ENCODE measurements at places on chromosomes 6 and 20. TPM values are rescaled to one million over a fixed set of nuclear protein-coding genes. Genes with fewer than 3 reads are reported as not detected.
A peak's percentile ranks its signal among the peaks of the same experiment; 100 is the strongest.

The DEFB121 gene
- total RNA-seq, result not detected

The POU5F1 gene
- total RNA-seq, result 9.5 TPM

The HSPA1L gene
- total RNA-seq, result 1.7 TPM

DNA sequence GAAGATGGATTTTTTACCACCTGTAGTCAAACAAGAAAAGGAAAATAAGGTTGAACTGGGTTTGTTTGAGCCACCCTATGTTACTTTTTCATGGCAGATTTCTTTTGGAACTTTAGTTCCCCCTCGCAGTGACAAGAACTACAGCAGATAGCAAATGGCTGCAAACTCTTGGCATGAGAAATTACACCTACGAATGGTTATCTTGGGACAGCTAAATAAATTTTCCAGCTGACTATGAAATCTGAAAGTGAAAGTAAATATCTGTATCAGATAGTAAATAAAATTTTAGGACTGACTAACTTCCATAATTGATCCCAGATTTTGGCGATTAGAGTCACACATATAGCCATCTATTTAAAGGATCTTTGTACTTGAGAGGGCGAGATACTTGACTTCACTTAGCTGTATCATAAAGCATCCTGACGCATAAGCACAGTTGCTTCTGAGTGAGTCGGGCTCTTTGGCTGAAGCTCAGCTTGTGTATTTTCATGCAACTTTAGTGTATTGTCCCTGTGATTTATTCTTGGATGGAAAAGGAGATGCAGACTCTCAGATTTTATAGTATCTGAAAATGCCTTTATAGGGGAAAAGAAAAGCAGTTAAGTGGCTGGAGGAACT is 125.3 kb upstream of the B3GAT2 start:
- DNase-seq, result no peak

GRCh38 chr6:66568271-66568670 is 861.2 kb upstream of the EYS start:
- no peak for DNase-seq

DNA sequence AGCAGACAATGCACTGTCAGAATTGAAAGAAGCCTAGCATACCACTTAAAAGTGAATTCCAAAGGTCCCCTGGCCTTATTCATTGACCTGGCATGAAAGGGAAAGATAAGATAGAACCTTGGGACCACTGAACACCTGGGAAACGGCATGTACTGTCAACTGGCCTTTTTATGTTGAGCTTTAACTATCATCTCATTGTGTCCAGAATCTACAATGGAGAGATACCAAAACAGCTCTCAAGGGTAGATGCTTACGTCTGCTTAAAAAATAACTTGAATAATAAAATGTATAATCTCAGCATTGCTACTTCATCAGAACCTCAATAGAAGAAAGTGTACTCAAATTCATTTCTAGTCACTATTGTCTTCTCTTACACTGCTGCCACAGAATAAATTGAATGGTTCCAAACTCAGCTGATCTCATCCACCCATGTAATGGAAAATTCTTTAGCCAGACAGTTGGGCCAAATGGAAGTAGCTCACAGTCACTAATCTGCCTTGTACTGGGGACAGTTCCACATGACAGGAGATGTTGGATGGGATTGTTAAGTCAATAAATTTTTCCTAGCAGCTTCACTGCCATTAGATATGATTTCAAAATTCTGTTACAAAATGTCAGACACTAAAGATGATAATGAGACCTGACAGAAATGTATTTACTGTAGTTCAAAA is 93.8 kb downstream of the MLIP start:
- DNase-seq, result no peak

- no peak for DNase-seq
Observed at GRCh38 chr6:125107048-125107447, 46.5 kb upstream of the TPD52L1 start.

DNA sequence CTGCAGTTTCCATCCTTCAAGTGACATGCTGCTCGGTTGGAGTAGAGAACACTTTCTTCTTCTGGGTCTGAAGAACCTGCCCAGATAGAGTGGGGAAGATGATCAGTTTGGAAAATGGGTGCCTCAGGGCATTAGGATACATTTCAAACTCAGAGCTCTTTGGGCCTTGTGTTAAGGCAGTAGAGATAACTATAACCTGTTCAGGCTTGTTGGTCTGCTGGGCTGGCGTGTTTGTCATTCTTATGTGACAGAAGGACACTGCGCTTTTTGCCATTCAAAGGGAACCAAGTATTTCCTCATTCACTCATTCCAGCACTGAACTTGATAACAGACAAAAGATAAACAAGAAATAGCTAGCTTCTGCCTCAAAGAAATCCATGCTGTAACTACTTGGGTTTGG is 3.8 kb downstream of the TOMM34 start:
- DNase-seq, result peak; percentile 58

GRCh38 chr20:20668639-20669038 is 43.8 kb downstream of the RALGAPA2 start:
- DNase-seq, result no peak

GRCh38 chr20:41320976-41321375 is 3.4 kb upstream of the ZHX3 start:
- no peak for DNase-seq

GRCh38 chr6:128365520-128366160 is 154.8 kb downstream of the PTPRK start:
- no peak for DNase-seq

GRCh38 chr6:155121699-155122098 is 126.6 kb downstream of the TIAM2 start:
- no peak for DNase-seq

DNA sequence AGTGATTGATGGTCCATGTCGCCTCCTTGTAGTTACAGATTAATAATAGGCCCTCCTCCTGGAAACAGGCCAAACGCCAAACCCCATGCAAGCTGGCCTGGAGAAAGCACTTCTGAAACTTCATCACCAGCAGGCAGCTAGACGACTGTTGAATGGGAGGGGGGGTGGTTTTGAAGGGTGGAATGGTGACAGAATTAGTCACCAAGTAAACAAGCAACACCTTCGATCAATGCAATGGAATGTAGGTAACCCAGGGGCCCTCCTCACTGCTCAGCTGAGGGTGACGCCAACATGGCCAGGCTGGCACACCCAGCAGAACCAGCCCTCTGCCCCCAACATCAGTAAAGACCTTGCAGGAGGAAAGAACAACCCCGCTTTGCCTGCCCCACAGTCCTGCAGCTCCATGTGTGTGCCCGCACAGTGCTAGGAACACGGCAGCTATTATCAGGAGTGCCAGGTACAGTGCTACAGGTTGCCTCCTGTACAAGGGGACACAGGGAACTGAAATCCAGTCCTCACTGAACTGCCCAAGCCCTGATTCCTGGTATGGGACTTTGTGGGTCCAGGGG is 2.7 kb downstream of the BCAS1 start:
- peak; percentile 92 for DNase-seq

DNA sequence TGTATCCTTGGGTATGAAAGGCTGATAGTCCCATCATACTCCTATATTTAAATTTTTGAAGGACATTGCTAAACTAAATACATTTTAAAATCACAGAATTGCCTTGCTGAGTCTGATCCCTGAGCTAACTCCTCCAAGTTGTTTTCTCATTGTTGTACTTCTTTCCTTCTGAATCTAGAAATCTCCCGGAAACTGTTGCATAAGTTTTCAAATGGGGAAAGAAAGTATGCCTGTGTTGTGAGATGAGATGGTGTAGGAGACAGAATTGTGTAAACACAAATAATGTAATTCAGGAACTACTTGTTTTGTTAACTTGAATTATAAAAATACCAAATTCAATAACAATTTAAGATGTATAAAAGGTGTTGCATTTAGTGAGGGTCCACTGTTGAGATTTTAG is 7.3 kb downstream of the PNRC1 start:
- no peak for DNase-seq

DNA sequence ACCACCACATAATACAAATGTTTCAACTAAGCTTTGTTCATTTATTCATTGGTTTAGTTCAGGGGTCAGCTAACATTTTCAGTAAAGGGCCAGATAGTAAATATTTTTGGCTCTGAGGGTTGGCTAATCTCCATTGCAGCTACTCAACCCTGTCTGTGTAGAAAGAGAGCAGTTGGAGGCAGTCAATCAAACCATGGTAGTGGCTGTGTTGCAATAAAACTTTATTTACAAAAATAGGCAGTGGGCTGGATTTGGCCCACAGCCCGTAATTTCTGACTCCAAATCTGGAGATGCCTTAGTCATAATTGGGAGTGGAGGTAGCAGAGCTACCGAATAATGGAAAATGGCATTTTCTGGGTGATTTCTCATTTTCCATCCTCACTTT is 242.5 kb upstream of the ZFP64 start:
- no peak for DNase-seq

- DNase-seq, result no peak
Observed at GRCh38 chr6:15363164-15363522, 117.3 kb downstream of the JARID2 start.

DNA sequence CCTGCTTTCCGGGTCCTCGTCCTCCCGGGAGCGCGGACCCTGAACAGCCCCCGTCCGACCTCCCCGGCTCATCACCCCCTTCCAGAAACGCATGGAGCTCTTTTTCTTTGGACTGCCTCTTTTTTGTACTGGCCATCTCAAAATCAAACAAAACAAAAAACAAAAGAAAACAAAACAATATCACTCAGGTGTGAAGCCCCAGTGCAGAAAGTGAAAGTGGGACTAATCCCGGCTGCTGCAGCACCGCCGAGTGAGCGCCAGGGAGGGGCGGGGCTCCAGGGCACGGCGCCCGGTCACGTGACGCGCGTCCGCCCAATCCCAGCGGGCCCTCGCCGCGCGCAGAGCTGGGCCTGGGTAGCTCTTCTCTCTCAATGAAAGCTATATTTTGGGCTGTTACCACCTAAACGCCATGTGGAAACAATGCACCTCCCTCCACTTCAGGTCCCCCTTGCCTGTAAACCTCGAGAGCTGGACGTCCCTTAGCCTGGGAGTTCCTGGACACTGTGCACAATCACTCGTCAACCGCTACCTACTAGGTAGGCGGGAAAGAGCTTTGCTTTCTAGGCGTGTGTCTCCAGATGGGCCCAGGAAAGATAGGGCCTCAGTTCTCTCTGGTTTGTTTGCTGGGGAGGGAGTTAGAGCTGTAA is 93.7 kb upstream of the PRDM1 start:
- peak; percentile 88 for DNase-seq

DNA sequence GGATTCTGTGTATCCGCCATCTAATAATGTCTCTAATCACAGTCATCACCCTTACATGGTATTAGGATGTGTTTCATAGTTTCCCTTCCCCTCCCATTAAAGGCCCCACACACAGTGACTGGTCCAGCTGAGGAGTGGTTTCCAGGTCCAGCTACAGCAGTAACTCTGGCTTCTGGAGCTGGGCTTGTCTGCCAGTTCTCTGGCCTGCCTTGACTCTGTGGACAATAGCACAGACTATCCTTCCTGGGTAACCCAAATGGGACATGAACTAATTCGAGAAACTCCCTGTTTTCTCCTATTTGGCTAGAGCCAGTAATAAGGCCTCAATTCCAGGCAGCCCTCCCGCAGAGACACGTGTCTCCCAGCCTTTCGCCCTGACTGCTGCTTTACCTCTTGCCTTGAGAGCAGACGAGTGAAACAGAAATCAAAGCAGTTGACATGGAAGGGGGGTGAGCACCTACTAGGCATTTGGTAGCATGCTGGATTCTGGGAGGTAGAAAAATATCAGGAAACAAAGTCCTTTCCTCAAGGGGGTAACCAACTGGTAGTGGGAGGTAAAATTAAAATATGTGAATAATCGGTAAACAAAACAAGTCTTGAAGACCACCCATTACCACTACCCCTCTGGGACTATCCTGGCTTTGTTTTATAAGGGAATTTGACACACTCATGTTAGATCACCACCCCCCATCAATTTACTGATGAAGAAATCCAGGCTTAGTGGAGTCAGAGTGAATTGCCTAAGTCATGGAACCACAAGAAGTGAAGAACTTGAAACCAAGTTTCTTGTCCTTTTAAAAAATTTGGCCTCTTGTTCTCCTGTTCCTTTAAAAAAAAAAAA is 1.2 kb downstream of the TRAF3IP2 start:
- DNase-seq, result peak; percentile 72

GRCh38 chr6:48713612-48714011 is 602.6 kb upstream of the PTCHD4 start:
- DNase-seq, result no peak

DNA sequence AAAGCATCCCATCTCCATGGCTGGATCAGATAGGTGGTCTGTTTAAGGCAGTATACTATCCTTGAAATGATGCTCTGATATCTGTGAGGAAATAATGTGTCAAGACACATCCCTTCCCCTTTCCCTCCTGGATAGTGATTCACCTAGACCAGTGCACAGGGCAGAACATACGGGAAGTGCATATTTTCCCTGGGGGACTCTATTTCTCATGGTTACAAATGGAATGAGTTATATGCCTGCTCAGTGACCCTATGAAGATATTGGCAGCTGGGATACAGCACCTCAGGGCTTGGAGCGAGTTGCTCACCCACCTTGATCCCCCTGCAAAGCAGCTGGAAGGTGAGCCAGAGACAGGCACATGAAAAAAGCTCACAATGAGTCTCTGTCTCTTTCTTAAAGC is 67.5 kb upstream of the PRL start:
- DNase-seq, result no peak

DNA sequence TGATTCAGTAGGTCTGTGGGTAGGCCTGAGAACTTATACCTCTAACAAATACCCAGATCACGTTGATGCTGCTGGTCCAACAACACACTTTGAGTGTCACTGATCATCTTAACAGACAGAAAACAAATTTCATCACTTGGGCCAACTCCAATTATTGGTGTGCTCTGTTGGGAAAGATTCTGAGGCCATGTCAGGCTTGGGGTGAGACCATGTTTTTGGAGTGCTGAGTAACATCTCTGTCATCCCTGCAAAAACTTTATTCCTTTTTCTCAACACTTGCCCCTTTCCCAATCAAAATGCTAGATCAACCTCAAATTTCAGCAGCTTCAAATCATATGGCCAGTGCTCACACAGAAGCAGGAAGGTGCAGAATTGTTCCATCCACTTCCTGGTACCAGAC is 108.8 kb upstream of the TENT5A start:
- no peak for DNase-seq

DNA sequence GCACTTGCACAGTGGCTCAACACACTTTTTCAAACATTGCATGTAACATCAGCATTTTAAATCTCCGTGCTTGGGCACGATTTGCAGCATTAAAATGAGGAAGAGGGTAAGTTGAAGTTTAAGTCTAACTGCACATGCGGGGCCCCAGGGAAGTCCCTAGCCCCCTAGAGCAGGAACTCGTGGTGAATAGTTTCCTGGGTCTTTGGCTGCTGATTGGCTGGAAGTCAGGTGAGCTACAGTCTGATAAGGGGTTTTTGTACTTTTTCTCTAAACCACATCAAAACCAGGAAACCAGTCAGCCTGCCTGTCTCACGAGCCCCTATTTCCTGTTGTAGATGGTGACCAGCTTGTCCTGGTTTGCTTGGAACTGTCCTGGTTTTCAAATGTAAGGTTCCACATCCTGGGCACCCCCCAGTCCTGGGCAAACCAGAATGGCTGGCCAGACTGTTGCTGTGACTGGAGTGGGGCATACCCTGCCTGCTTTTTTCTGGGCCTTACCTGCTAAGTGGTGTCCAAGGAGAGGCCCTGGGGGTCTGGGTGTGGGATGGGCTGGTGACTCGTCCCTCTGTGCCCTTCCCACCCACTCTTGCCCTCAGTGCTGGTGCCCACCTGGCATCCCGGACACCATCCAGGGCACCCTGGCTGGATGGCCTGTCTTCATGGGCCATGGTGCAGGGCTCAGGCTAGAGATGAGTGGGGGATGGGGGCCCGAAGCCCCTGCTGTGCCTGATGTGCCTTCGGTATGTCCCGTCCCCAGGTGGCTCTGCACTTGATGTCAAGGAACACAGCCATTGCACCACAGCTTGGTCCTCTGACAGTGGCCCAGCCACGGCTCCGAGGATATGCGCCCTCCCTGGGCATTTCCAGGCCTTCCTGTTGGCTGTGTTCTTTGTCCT is 31.8 kb downstream of the SUN5 start:
- DNase-seq, result peak; percentile 51
